ENCODE measurements at places on chromosomes 1 and 21.

GRCh38 chr1:14625572-14625971 lies 27.1 kb downstream of the KAZN start:
- peak; percentile 3 for DNase-seq

DNA sequence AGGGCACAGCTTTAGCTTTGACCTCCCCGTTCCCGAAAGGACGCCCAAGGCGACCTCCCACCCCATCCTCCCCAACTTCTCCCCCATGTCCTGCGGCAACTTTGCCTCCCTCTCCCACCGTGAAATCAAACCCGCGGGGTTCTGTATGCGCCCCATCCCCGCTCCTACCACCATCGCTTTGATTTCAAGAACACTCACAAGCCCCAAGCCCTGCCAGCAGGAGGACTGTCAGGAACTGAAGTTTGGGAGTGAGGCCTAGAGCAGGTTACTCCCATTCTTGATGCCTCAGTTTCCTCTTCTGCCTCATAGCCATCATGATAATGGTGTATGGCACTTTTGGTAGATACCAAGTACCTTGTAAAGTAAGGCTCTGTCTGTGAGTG lies 2.3 kb downstream of the PTPRU start:
- DNase-seq, result no peak

- no peak for DNase-seq
Measured at GRCh38 chr1:174134003-174134659, 25.2 kb upstream of the RABGAP1L start.

- peak; percentile 67 for DNase-seq
Measured at GRCh38 chr1:165828669-165829329, 1.4 kb downstream of the UCK2 start.

- DNase-seq, result no peak
Measured at GRCh38 chr1:16352842-16353535, 709 bp upstream of the FBXO42 start.

GRCh38 chr1:88276163-88276562 lies 407.9 kb upstream of the PKN2 start:
- no peak for DNase-seq

- DNase-seq, result no peak
Measured at GRCh38 chr1:204619721-204620120, 65.8 kb downstream of the LRRN2 start.

- no peak for DNase-seq
Measured at GRCh38 chr1:59232216-59232615, 64.7 kb upstream of the FGGY start.

- no peak for DNase-seq
Measured at GRCh38 chr1:61746813-61747212, 4.5 kb downstream of the PATJ start.

GRCh38 chr1:159510229-159510541 lies 25.6 kb downstream of the OR10J5 start:
- no peak for DNase-seq

- DNase-seq, result no peak
Measured at GRCh38 chr1:198496216-198497143, 44.0 kb downstream of the ATP6V1G3 start.

DNA sequence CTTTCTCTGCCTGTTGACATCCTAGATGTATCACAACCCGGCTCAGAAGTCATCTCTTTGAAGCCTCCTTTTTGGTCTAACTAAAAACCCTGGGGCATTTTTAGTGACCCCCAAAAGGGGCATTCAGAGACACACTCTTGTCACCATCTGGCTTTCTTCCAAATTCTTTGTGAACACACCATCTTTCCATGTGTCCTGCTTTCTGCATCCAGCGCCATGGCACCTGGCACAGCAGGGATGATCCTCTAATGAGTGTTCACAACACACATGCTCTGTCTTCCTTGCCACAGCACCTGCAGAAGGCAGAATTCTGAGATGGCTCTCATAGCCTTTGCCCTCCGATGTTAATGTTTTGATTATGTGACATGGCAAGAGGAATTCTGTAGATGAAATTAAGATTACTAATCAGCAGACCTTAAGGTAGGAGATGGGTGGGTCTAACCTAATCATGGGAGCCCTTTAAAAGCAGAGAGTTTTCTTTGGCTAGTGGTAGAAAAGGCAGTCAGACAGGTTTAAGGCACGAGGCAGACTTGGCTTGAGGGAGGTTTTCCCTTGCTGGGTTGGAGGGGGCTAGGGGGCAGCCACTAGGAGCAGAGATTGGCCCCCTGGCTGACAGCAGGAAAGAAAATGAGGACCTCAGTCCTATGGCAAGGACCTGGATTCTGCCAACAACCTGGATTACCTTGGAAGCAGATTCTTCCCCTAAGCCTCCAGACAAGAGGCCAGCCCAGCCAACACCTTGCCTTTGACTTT lies 4.9 kb upstream of the TMEM61 start:
- DNase-seq, result peak; percentile 41

DNA sequence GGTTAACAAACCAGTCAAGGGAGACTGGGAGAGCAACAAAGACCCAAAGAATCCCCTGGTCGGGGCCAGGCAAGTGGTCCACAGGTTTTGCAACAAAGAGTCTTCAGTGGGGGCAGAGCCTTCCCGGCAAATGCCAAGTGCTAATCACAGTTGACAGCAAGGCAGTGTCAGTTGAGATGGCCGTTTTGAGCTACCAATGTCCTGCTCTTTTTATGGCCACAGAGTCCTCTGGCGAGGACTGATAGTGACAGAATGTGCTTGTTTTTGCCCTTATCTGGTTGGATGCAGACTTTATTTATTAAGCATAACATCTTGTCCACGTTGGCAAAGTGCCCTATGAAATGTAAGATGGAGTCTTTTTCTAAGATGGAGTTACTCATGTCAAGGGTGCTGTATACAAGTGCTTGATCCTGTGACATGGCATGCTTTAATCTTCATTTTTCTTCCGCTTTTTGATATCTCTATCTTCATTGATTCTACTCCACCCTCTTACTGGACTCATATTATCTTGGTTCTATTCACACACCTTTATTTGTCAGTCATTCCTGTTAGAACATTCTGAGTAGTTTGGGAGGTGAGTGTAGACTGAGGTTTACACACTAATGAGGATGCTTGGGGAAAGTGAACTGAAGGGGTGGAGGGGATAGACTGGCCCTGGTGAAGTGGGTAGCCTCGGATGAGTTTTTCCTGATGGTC lies 51.8 kb downstream of the KCNK1 start:
- no peak for DNase-seq

DNA sequence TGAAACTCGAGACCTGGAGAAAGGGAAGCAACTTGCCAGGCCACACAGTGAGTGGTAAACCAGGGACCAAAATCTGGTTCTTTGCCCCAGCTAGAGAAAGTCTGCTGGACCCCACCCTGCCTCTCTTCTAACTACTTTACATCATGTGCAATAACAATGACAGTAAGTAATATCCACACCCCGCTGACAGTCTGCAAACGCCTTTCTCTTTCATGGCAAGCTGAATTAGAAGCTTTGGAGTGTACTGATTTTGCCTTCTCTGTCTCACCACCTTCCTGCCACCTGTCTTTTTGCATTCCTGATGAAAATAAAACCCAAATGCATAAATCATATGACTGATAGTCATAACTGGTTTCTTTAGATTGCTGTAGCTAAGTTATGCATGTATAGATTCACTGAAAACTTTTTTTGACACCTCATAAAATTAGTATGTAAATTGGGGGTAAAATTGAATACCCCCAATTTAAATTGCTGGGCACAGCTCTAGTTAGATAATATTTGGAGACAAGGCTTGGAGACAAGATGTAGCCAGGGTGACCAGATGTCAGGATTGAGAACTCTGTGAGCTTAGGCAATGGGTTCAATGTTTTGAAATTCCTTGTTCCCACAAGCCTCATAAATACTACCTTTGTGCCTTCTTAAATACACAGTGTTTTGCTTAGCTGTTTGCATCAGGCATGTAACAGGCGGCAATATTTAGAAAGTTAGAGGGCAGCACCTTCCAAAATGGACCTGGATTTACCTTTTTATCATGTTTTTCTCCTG lies 73.5 kb downstream of the ST6GALNAC5 start:
- no peak for DNase-seq

DNA sequence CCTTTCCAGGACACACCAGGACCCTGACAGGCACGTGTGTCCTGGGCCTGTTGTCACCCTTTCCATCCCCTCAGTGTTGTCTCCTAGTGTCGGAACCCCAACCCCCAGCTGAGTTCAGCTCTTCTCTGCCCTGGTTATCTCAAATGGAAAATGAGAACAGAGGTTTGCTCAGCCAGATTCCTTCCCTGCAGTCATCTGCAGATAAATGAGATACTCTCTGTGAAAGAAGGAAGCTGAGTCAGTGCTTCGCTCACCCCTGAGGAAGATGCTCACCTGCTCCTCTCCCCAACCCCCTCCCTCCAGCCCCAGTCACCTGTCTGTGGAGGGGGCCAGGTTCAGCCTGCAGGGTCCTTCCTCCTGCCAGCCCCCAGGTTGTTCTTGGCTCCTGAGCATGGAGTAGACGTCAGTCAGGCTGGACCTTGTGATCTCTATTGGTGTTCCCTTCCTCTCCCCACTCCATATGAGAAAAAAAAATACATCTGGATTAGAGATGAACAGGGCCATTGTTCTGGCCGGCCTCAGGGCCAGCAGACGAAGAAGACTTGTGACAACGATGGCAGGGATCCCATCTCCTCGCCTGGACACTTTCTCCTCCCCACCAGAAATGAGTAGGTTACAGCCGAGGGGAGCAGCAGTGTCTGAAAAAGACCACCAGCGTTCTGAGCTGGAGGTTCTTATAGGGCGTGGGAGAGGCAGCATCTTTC lies 20.9 kb downstream of the PHGDH start:
- DNase-seq, result no peak

DNA sequence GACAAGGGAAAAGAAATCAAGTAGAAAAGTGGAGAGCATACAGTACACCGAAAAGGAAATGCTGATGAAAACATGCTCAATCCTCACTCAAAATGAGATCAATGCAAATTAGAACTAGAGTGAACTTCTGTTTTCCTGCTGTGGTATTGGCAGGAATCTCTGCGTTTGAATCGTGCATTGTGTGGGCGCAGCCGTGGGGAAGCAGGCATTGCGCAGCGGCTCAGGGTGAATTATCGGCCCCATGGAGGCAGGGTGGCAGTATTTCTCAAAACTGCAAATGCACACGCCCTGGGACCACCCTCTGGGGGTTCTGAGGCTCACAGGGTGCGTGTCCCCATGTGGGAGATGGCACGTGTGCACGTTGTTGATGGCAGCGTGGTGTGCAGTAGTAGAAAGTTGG lies 140.6 kb downstream of the PEX14 start:
- no peak for DNase-seq

DNA sequence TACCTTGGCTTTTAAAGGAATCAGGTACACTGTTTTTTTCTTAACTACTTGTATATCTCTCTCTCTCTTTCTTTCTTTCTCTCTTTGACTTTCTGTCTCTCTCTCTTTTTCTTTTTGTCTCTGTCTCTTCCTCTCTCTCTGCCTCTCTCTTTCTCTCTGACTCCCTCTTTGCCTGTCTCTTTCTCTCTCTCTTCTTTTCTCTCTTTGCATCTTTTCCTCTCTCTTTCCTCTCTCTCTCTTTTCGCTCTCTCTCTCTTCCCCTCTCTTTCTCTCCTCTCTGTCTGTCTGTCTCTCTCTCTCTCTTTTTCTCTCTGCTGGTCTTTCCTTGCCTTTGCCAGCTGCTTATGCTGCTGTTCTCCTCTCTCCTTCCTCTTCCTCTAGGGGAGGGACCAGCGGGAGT lies 143.2 kb downstream of the TRIM33 start:
- DNase-seq, result no peak

DNA sequence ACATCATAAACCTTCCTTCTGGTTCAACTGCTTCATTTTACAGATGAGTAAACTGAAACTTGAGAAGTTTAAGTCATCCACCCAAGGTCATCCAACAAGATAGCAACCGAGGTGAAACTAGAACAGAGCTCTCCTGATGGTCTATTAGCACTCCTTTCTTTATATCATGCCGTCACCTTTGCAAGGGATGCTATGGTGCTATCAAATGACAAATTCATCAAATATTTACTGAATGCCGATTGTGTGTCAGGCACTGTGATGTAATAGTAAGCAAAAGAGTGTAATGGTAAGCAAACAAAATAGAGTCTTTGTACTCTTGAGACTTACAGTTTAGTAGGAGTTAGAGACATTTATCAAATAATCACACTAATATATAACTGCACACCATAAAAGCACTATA lies 14.0 kb upstream of the SGIP1 start:
- DNase-seq, result no peak

- DNase-seq, result no peak
Measured at GRCh38 chr1:97792655-97793054, 128.2 kb downstream of the DPYD start.
